Right atrium auricular region (tissue), 2 donors: ENCODE measurements at places on chromosomes 4 and X. TPM values are rescaled to one million over a fixed set of nuclear protein-coding genes. Genes with fewer than 3 reads are reported as not detected.

GRCh38 chr4:3107271-3107670 is 32.8 kb downstream of the HTT start:
- no peak for DNase-seq

DNA sequence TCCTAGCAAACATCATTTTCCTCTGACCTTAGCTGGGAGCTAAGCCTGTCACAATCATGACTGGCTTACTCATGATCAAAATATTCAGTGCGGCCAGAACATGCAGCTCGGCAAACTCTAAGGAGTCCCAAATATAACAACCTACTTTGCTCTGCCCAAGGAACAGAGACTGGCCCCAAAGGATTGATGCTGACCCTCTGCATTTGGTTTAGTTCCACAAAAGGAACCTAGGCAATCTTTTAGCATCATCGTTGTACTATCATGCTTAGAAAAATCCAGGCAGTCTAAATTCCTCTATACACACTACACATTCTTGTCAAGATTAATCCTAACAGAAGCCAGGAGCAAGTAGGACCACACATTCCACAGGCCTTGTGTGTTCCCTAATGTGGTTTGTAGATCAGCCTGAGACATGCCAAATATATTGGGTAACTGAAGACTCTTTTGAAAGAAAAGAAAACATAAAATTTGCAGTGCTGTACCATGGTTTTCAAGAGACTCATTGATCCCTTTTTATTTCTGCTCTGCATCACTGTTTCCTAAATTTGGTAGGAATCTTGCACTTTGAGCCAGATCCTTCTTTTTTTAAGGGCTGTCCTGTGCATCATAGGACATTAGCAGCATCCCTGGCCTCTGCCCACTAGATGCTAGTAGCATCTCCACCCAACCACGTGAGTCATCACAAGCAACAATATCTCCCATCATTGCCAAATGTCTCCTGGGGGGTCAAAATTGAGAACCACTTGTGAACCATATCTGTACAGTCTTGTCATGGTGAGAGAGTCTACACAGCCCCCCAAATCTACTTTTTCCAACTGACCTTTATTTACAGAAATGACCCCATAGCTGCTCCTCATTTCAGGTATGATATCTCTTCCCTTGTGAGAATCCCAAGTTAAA is 17.6 kb upstream of the CC2D2A start:
- DNase-seq: peak; percentile 64

- no peak for DNase-seq
Measured at GRCh38 chrX:113982766-113983165, 601.1 kb upstream of the HTR2C start.

DNA sequence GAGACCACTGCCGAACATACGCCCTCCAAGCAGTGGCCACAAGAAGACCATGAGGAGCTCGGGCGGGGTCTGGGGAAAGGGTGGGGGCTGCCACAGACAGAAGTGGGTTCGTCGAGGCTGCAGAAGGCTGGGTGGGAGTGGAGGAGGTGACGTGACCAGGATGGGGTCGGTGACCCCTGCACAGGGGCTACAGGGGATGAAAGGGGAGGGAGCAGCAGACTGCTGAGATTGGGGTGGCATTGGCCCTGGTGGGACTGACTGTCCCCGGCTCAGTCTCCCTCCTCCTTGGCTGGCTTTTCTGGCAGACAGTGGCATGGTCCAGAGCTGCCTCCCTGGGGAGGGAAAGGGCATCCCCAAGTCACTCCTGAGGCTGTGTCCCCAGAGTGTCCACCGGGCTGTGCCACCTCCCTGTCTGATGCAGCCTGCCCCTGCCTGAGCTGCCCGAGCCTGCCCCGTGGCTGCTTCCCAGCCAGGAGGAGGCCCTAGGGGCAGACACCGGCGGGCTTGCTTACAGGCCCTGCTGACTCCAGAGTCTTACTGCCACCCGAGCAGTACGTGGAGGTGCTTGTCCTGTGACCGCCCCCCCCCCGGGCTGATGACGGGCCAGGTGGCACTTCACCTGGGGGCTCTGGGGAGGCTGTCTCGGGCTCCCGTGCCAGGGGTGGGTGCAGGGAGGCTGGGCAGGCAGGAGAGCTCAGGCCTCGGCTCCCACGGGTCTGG is 7.2 kb downstream of the SH3BP2 start:
- DNase-seq: no peak

GRCh38 chr4:1479454-1479853 is 73.2 kb upstream of the NKX1-1 start:
- no peak for DNase-seq

GRCh38 chr4:8472158-8472688 is 31.6 kb downstream of the TRMT44 start:
- DNase-seq: no peak

DNA sequence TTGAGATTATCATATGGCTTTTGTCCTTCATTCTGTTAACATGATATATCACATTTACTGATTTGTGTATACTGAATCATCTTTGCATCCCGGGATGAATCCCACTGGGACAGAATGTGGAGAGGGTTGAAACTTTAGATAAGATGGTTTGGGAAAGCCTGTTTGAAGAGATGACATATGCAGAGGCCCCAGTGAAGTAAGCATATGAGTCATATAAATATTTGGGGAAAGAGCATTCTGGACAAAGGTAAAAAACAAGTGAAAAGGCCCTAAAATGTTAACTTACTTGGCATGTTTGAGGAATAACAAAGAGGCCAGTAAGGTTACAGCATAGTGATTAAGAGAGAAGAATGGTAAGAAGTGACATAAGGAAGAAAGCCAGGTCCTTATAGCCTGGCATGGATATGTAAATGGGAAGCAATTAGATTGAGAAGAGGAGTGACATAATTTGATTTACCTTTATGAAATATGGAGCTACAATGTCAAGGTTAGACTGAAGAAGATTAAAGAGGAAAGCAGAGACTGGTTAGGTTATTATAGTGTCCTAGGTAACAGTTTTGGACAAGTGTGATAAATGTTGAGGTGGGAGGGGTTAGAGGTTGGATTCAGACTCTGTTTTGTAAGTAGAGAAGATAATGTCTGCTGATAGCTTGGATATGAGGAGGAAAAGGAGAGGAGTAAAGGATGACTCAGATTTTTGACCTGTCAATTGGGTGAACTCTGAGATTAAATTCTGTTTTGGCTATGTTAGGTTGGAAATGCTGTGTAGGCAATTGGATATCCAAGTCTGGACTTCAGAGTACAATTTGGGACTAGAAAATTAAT is 54.6 kb upstream of the DRP2 start:
- DNase-seq: no peak

GRCh38 chr4:145540235-145540634 is 58.6 kb downstream of the SMAD1 start:
- no peak for DNase-seq

DNA sequence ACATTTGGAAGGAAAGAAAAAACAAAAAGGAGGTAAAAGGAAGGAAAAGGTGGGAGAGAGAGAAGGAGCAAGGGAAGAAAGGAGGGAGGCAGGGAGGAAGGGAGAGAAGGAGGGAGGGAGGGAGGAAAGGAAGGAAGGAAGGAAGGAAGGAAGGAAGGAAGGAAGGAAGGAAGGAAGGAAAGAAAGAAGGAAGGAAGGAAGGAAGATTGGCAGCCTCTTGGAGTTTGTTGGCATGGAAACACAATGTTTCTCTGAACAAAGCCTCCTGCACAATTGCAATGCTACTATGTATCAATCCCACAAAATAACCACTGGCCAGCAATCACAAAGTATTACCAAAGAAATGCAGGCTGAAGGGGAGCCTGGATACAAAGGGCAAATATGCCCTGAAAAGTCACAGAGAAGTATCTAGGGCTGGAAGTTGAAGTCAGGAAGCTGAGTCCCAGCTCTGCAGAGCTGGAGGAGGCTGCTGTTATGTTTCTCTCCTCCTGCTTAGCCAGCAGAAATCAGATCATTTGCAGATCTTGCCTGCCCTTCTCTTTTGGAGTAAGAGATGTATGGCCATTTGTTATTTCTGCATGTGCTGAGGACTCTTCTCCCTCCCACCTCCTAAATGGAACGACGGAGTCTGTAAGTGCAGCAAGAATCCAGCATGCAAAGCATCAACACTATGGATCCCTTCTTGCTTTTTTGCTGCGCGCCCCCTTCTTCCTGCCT is 195.9 kb upstream of the LDB2 start:
- no peak for DNase-seq

DNA sequence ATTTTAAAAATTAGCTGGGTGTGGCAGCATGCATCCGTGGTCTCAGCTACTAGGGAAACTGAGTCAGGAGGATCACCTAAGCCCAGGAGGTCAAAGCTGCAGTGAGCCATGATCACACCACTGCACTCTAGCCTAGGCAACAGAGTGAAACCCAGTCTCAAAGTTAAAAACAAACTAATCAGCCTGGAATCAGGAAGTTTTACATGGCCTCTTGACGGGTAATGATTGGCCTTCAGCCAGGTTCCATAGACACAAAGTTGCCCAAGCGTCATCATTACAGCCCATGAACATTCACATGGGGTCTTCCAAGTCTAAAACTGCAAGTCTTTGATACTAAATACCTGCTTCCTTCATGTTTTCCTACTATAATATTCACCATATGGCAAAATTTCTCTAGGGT is 10.0 kb upstream of the RGN start:
- no peak for DNase-seq

GRCh38 chr4:173807347-173807746 is 277.3 kb upstream of the HAND2 start:
- no peak for DNase-seq

GRCh38 chrX:132948648-132949260 is 9.7 kb downstream of the HS6ST2 start:
- DNase-seq: no peak

- no peak for DNase-seq
Measured at GRCh38 chr4:4784379-4784778, 75.1 kb upstream of the MSX1 start.

DNA sequence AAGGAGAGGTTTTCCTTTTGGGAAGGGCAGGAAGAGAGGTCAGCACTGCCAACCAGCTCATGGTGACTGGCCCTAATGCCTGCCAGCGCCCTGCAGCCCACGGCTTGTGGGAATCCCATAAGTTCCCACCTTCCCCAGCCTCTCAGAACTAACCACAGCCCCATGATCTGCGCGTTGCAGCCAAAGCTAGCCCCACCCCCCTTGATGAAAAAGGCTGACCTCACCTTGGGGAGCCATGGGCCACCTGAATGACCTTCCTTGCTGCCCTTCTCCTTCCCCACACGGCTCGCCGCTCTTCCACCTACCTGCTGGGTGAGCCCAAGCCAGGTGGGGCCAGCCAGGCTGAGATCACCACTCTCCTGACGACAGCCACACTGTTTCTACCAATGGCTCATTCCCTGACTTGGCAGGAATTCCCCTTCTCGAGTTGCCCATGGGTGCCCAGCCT is 3.9 kb upstream of the ELF4 start:
- DNase-seq: no peak

DCAF4L1 gene
- total RNA-seq: not detected

COX7B2 gene
- total RNA-seq: not detected

GPR34 gene
- total RNA-seq: 3.8 TPM

NFKB1 gene
- 19.3 TPM for total RNA-seq

CCDC149 gene
- total RNA-seq: 6.7 TPM

HMX1 gene
- not detected for total RNA-seq

SCD5 gene
- total RNA-seq: 9.7 TPM
